Effector memory CD4-positive, alpha-beta T cell (primary cell): ENCODE measurements at places on chromosomes 12 and 14.

- H3K4me3 ChIP-seq: no peak overlapping the region
- no peaks in the 10 kb centered on the region for H3K4me1 ChIP-seq
- H3K27ac ChIP-seq: no peak overlapping the region
- no peaks in the 10 kb centered on the region for H3K36me3 ChIP-seq
- DNase-seq: no peak
- H3K27me3 ChIP-seq: no peaks in the 10 kb centered on the region
These were observed 125.0 kb downstream of the CACNA1C start for GRCh38 chr12:2177751-2178150.

DNA sequence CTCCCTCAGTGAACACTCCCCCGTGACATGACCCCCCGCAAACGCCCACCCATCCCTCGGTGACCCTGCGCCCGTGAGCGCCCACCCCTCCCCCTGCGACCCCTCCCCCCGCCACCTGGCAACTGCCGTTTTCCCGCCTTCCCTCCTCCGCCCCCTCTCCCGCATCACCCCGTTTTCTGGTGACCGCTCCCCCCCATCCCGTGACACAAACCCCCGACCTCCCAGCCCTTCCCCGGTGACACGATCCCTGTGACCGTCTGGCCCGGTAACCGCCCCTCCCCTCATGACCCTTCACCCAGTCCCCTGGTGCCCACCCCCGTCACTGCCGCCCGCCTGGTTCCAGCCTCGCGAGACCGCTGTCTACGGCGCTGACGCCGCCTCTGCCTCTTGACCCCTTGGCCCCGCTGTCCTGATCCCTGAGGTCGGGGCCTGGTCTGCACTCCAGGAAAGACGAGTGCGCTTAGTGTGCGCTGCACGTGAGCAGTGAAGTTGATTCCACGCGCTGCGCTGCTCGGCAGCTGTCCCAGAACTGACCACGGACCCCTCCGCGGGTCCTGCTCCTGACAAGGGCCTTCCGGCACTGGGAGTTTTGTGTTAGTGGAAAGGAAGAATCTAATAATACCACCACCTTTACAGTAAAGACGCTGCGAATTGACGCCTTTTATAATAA lies 59.4 kb downstream of the DDX51 start:
- H3K27ac ChIP-seq: peak overlapping the region; percentile 78
- no peaks in the 10 kb centered on the region for H3K36me3 ChIP-seq
- H3K4me1 ChIP-seq: peaks cover 15% of the 10 kb centered on the region

GRCh38 chr14:61542848-61543790 lies 152.2 kb upstream of the HIF1A start:
- H3K4me3 ChIP-seq: no peak overlapping the region
- H3K27ac ChIP-seq: no peak overlapping the region
- peaks cover 70% of the 10 kb centered on the region for H3K36me3 ChIP-seq
- DNase-seq: no peak
- H3K4me1 ChIP-seq: no peaks in the 10 kb centered on the region

DNA sequence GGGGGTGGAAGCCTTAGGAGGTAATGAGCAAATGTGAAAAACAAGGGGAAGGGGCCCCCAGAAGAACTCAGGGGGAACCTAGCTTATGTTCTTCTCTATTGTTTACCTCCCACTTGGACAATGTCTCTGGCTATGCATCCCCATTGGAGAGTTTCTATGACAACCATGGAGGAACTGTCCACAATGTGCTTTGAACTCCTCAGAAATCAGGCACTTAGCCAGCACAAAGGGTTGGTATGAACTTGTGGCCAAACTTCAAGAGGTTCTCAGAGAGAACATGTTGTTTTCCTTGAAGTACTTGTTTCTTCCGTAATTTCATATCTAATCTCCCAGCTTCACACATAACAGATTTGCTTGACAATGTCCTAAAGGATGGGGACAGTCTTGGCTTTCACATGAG lies 202.8 kb upstream of the PELI2 start:
- H3K4me1 ChIP-seq: no peaks in the 10 kb centered on the region
- H3K4me3 ChIP-seq: no peak overlapping the region
- no peaks in the 10 kb centered on the region for H3K36me3 ChIP-seq
- no peak overlapping the region for H3K27ac ChIP-seq
- H3K27me3 ChIP-seq: no peaks in the 10 kb centered on the region

DNA sequence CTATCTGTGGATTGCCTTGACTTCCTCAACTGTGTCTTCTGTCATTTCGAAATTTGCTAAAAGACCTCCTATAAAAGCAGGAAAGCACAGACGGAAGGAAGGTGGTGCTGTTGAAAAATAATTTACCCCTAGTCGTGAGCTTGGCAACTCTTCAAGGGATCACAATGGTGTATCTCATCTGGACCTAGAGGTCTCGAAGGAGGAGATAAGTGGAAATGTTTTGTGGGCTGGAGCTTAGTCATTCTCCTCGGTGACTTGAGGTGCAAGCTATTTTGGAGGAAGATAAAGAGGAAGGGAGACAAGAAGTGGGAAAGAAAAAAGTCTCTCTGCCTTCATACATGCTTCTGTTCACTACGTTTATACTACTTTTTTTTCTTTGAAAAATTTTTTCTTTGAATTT lies 89.9 kb downstream of the FLRT2 start:
- H3K4me1 ChIP-seq: no peaks in the 10 kb centered on the region
- H3K36me3 ChIP-seq: no peaks in the 10 kb centered on the region
- H3K4me3 ChIP-seq: no peak overlapping the region
- no peak for DNase-seq

GRCh38 chr14:83257466-83258439 lies 1724.1 kb upstream of the SEL1L start:
- H3K36me3 ChIP-seq: no peaks in the 10 kb centered on the region
- no peak overlapping the region for H3K4me3 ChIP-seq
- no peaks in the 10 kb centered on the region for H3K4me1 ChIP-seq
- no peaks in the 10 kb centered on the region for H3K27me3 ChIP-seq
- H3K27ac ChIP-seq: no peak overlapping the region

DNA sequence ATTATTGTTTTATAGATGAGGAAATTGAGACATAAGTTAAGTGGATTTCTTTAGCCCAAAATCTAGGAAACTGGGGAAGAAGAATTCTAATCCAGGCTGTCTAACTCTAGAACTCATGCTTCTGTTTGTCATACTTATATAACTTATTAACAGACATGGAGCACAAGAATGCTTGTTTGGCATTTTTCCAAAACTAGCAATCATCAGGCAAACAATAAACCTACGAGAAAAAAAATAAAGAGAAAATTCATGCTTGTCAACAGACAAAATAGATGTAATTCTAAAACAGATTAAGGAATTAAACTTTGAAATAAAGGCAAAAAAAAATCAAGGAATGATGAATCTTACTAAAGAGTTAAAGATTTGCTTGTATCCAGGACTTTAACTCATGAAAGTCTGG lies 103.1 kb downstream of the METTL25 start:
- H3K36me3 ChIP-seq: peaks cover 5% of the 10 kb centered on the region
- no peak for DNase-seq
- H3K4me3 ChIP-seq: no peak overlapping the region
- H3K27ac ChIP-seq: no peak overlapping the region
